ENCODE measurements at places on chromosomes 1 and 21.

DNA sequence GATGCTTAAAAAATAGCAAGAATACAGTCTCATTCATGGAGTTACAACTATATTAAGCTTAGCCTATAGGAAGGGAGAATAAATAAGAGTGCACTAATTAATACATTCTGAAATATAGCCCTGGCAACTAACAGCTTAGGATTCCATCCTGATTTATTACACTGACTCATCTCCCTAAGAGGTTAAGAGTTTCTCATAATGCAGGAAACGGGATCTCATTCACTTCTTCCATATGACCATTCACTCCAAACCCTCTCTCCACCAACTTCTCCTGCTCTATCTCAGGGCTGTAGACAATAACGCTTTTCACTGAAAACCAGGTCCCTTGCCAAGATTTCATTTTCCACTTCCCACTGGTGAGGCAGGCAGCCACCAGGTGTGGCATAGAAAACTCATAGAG is 168.5 kb upstream of the PLD5 start:
- DNase-seq: no peak

DNA sequence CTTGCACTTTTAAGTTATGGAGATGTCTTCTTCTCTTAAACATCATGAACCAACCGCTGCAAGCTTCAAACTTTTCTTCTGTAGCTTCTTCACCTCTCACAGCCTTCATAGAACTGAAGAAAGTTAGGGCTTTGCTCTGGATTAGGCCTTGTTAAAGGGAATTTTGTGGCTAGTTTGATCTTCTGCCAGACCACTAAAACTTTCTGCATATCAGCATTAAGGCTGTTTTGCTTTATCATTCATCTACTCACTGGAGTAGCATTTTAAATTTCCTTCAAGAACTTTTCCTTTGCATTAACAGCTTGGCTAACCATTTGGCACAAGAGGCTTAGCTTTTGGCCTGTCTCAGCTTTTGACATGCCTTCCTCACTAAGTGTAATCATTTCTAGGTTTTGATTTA is 43.0 kb upstream of the RGL1 start:
- DNase-seq: no peak

GRCh38 chr1:167210966-167211674 is 9.6 kb upstream of the POU2F1 start:
- no peak for DNase-seq

DNA sequence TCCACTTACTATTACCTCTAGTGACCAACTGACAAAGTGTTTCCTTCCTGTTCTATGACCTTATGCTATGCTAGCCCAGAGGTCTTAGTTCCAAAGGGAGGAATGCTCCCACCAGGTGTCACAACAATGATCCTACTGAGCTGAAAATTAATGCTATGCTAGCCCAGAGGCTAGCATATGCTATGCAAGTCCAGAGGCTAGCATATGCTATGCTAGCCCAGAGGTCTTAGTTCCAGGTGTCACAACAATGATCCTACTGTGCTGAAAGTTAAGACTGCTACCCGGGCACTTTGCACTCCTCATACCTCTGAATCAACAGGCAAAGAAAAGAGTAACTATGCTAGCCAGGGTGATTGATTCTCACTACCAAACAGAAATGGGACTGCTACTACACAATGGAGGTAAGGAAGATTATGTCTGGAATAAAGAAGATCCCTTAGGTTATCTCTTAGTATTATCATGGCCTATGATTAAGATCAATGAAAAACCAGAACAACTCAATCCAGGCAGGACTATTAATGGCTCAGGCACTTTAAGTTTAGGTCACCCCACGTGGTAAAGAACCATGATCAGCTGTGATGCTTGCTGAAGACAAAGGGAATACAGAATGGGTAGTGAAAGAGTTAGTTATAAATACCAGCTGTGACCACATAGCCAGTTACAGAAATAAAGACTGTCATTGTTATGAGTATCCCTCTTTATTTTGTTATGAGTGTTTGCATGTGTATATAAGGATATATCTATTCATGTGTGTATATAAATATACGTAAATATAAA is 114.1 kb downstream of the CSMD2 start:
- DNase-seq: no peak

- DNase-seq: no peak
These were observed 45.9 kb downstream of the FAAP20 start for GRCh38 chr1:2148691-2149090.

- DNase-seq: no peak
These were observed 1301.4 kb downstream of the PLA2G4A start for GRCh38 chr1:188129856-188130838.

- DNase-seq: no peak
These were observed 67.1 kb upstream of the PGBD5 start for GRCh38 chr1:230493264-230493663.

DNA sequence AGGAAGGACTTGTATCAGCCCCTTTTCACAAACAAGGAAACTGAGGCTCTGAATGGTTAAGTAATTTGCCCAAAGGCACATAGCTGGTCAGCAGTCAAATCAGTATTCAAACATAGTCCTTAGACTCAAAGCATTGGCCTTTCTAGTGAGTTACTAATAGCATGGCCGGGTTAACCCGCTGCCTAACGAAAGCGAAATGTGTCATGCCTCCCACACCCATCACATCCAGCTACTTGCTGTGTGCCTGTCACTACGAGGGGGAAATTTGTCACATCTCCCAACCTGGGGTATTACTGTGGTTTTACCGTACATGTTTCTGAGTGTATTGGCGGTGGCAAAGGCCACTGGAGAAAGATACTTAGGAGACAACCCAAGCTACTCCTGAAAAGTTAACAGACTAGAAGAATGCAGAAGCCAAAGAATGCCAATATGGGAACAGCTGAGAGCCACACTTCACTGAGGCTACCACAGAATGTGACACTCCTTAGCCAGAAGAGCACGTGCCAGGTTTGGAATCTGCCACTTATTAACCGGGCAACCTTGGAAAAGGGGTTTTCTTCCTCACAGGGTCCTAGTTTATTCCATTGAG is 363.5 kb downstream of the KCNH1 start:
- no peak for DNase-seq

GRCh38 chr1:56135864-56136147 is 443.6 kb downstream of the PLPP3 start:
- DNase-seq: no peak

DNA sequence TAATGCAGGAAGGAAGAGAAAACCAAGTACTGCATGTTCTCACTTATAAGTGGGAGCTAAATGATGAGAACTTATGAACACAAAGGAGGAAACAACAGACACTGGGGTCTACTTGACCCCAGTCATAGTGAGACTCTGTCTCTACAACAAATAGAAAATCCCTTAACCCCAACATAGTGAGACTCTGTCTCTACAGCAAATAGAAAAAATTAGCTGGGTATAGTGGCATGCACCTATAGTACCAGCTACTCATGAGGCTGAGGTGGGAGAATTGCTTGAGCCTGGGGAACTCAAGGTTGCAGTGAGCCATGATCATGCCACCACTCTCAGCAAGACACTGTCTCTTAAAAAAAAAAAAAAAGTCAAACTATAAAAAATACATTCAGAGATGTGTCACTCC is 42.7 kb downstream of the GIPC2 start:
- DNase-seq: no peak

DNA sequence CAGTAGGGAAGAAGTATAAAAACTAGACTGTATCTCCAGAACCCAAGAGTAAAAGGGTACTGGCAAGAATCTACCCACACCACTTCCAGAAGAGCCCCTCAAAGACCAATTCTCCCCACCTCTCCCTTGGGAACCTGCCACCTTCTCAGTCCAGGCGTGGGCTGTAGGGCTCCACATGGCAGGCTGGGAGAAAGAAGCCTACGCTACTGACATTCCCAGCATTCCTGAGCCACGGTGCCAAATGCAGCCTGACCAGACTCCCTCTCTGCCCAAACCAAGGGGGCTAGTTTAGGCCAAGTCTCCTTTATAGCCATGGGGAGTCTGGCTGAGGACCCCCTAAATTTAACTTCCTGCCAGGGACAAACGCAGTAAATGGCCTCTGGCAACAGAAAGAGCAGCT is 2.0 kb downstream of the UBE2Q1 start:
- no peak for DNase-seq

DNA sequence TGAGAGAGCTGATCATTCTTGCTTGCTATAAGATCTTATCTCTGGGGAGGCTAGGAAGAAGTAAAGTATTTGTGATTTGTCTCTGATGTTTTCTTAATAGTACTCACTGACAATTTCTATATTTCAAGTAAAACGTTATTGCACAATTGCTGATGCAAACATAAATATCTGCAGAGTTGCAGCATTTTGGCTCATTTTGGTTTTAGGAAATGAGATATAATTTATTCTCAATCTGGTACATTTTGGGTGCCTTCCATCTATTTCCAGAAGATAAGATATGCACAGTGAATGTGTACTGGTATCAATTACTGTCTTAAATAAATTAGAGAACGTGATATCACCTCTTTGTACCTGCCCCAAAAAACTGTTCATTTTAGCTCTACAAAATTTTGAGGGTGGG is 1431.5 kb downstream of the BRINP3 start:
- DNase-seq: no peak

GRCh38 chr1:210684466-210685294 is 356.0 kb downstream of the HHAT start:
- no peak for DNase-seq

GRCh38 chr1:198671136-198671535 is 32.3 kb downstream of the PTPRC start:
- DNase-seq: no peak

GRCh38 chr1:1039145-1039910 is 19.4 kb downstream of the AGRN start:
- no peak for DNase-seq

- DNase-seq: peak; percentile 10
These were observed 40.0 kb upstream of the MAGOH start for GRCh38 chr1:53278298-53278725.

DNA sequence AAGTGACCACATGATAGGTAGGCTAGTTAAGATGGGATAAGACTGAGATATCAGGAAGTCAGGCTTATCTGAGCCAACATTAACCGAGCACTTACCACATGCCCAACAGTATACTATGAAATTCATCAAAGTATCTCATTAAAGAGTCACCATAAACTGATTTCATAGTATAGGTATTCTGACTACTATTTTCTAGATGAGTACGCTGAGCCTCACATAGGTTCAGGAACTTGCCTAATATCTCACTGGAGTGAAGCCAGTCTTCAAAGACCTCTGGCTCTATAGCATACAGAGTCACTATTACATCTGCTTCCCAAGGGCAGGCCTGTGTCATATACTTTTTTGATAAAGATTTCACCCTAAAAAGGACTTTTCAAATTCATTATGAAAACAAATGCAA is 115.6 kb upstream of the NGF start:
- DNase-seq: no peak

GRCh38 chr1:118846443-118846842 is 141.7 kb downstream of the TBX15 start:
- no peak for DNase-seq

GRCh38 chr1:31580513-31580870 is 4.2 kb downstream of the TINAGL1 start:
- DNase-seq: no peak

DNA sequence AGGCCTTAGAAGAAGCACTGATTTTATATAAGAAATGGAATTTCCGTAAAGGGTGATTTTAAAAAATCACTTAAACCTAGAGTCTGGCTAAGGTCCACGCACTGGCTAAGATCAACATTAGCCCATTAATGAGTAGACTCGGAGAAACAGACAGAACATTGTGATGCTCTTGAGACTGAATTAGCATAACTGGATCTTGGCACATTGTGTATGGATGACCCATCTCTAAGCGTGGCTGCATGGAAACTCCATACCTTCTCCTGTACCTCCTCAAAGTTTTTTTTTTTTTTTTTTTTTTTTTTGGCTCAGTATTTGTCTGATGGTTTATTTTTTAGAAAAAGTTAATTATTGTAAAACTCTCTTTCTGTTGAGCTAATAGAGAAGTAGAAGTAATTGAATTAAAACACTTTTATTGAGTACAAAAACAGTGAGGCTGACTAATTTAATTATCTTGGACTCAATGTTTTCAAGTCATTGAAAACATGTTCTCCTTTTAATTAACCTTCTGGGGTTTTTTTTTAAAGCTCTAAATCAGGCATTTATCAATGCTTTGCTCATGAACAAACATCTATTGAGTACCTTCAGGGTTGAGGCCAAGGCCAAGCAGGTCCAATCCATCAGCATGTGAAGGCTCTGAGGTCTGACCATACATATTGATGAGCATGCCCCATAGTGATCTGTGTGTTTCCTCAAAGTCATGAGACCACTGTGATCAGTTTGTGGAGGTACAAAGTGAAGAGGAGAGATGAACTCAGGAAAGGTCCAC is 74.0 kb downstream of the TLR5 start:
- no peak for DNase-seq

GRCh38 chr1:226725897-226726267 is 13.2 kb downstream of the ITPKB start:
- DNase-seq: no peak

- no peak for DNase-seq
These were observed 143.6 kb downstream of the CNIH3 start for GRCh38 chr1:224759681-224760091.

- no peak for DNase-seq
These were observed 77.5 kb upstream of the ACTRT2 start for GRCh38 chr1:2943686-2944260.

DNA sequence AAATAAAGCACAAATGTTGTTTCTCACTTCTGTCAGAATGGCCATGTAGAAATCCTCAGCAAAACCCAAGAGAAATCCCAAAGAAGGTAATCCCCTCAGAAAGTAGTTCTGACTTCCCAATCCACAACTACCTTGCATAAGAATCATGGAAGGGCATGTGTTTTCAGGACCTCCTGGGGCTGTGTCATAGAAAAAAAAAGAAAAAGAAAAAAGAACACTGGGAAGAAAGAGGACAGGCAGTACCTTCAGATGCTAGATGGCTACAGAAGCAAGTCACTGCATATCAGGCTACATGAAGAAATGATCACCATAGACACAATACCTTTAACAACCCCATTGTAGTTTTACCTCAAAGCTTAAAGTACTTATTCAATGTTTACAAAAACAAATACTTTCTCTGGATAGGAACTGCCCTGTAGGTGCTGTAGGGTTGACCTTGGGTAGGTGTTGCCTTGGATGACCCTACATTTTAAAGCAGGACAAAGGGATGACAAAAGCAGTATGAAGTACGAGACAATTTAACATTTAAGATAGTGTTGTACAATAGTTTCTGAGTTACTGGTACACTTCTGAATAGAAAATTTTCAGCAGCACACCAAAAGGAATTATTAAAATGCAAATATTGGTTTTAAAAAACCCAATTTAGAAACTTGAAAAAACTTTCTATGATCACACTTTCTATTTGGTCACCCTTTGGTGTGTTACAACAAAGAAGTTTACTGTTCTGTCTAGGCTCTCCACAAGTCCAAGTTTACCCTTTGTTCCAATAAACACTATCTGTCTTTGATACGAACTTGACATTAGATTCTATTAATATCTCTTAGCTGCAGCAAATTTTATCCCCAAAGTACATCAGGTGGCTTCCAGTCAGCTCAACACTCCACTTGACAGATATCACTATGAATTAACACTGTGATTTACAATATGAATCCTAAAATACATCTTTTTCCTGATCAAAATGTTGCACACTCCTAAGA is 5.0 kb downstream of the TRIT1 start:
- no peak for DNase-seq
